ENCODE measurements at places on chromosomes 11 and 22.

DNA sequence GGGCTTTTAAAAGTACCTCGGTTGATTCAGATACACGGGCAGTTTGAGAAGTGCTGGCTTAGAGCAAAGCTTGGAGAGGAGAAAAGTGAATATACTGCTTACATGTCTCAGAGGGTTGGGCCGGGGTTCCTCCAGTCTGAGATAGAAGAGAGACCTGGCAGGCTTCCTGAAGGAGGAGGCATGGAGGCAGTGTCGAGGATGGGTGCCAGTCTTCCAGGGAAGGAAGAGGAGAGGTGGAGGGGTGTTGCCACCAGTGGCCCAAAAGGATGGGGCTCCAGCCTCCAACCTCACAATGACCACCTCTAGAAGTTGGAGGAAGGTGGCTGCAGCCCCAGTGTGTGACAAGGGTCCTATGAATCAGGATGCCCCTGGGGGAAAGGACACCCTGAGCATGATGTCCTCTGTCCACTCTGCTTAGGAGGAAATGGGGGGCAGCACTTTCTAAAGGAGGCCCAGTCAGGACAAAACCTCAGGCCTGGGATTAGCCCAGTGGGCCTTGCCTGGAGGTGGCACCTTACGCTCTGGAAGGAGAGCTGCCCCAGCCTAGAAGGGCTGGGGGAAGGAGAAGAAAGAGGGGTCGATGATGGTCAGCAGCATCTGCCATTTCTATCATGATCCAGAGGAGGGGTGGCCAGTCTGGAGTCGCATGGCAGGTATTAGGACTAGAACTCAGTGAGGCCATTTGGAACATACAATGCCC lies 65.2 kb downstream of the CD82 start:
- no peak for DNase-seq

GRCh38 chr11:95512682-95513081 lies 276.9 kb downstream of the FAM76B start:
- DNase-seq, result no peak

GRCh38 chr11:19723572-19724342 lies 11.1 kb downstream of the NAV2 start:
- DNase-seq, result no peak

DNA sequence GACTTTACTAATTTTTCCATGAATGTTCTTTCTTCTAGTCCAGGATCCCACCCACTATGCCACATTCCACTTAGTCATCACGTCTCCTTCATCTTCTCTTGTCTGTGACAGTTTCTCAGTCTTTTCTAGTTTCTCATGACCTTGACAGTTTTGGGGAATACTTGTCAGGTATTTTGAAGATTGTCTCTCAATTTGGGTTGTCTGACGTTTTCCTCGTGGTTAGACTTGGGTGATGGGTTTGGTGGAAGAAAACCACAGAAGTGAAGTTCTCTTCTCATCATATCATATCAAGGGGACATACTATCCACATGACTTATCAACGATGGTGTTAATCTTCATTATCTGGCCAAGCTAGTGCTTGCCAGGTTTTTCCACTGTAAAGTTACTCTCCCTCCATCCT lies 102.4 kb downstream of the LRRC32 start:
- DNase-seq, result no peak

GRCh38 chr11:267491-267994 lies 10.7 kb upstream of the NLRP6 start:
- no peak for DNase-seq

DNA sequence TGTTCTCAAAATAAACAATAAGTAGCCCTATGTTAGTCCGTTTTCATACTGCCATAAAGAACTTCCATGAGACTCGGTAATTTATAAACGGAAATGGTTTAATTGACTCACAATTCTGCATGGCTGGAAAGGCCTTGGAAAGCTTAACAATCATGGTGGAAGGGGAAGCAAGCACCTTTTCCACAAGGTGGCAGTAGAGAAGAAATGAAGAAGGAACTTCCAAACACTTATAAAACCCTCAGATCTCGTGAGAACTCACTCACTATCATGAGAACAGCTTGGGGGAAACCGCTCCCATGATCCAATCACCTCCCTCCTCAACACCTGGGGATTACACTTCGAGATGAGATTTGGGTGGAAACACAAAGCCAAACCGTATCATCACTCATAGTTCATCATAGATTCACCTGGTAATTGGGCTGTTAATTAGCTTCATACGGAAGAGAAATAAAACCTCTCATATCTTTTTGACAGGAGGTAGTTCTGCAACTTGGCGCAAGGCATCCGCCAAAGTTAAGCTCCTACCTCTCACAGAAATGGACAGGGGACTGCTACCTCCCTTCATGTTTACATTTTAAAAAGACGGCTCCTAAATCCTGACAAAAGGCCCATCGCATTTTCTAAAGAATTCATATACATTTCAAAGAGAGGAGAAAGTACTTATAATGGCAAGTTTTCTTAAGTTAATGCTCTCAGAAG lies 49.0 kb downstream of the MUC15 start:
- DNase-seq, result no peak

- DNase-seq, result no peak
Measured at GRCh38 chr11:17003426-17003825, 10.8 kb downstream of the PLEKHA7 start.

DNA sequence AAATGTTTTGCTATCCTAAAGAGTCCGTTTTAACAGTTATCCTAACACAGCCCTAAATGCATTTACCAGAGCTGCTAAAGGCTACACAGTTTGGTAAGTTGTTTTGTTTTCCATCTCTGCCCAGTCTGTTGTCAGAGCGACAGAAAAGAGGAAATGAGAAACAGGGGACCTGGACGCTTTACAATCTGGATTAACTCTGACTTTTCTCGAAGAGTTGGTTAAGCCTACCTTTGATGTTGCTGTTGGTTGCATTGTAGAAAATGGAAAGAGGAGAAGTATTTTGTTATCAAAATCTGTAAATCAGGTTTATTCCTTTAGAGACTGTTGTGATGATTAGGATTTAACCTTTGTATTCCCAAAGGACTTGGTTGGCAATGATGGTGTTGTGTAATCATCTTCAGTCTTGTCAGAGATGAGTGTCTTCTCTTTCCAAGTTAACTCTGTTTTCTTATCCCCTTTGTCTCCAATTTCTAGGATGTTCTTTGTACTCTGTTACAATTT lies 481 bp downstream of the ANGPTL5 start:
- no peak for DNase-seq

Measured in T follicular helper cell (primary cell).